ENCODE measurements at places on chromosomes 6 and 20. TPM values are rescaled to one million over a fixed set of nuclear protein-coding genes. Genes with fewer than 3 reads are reported as not detected.

ZCCHC3 gene
- 18.2 TPM for total RNA-seq

- peak; percentile 77 for DNase-seq
Observed at GRCh38 chr6:11585426-11586016, 48.0 kb downstream of the TMEM170B start.

GRCh38 chr6:86871681-86872080 is 65.6 kb upstream of the HTR1E start:
- no peak for DNase-seq

GRCh38 chr6:84081222-84081621 is 47.6 kb downstream of the MRAP2 start:
- DNase-seq: no peak

- no peak for DNase-seq
Observed at GRCh38 chr6:157272866-157273755, 50.2 kb downstream of the TMEM242 start.

BLCAP gene
- total RNA-seq: 32.0 TPM

SFT2D1 gene
- total RNA-seq: 60.3 TPM

DNA sequence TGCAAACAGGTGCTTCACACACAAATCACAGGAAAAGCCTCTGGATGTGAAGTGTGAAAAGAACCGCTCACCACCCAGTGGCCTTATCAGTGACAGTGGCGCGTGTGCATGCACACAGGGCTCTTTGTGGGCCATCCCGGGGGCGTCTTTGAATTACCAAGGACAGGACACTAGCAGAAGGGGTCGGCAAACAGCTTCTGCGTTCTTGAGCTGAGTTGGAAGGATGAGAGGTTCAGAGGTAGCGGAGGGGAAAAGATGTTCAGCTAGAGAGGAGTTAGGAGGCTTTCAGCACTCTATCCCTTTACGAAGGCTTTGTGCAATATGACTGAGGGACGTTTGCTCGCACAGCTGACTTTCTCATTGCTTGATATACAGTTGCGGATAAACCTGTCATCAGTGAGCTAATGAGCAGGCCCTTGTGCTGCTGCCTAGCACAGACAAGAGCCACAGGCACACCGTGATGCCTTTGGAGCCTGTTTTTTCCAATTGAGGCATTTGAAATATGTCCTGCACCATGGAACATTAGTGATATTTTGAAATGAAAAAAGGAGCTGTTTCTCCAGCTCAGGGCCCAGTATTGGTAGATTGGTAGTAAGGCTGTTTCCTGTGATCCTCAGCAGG is 83.1 kb downstream of the IYD start:
- DNase-seq: no peak

POLR1C gene
- total RNA-seq: 46.0 TPM

DUSP15 gene
- total RNA-seq: 2.5 TPM

GRCh38 chr6:134245706-134246105 is 72.2 kb downstream of the SGK1 start:
- no peak for DNase-seq
